ENCODE measurements at places on chromosomes 2 and 18. TPM values are rescaled to one million over a fixed set of nuclear protein-coding genes. Genes with fewer than 3 reads are reported as not detected.

FEV gene
- total RNA-seq, result not detected

AOX1 gene
- 1.1 TPM for total RNA-seq

DNA sequence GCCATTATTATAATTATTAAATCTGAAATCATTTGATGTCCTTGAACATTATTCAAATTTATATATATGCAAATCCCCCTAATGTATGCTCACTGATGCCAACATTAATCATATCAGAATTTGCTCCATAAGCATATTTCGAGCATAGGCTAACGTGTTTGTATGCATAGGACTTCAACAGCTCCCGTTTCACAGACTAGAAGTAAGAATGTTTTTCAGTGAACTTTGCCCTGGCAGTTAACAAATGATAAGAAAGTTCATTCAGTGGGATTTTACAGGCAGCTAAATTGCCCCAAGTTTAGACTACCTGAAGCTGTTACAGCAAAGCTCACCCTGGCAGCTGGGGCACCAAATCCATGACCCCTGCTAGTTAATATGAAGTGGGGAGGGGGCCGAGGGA is 272.0 kb downstream of the LNPK start:
- no peaks in the 10 kb centered on the region for H3K36me3 ChIP-seq
- H3K27me3 ChIP-seq, result peaks cover 1% of the 10 kb centered on the region
- H3K4me3 ChIP-seq, result no peak overlapping the region
- no peak overlapping the region for H3K27ac ChIP-seq
- H3K4me1 ChIP-seq, result no peaks in the 10 kb centered on the region
- no peak for DNase-seq

- no peak overlapping the region for H3K4me3 ChIP-seq
- H3K27me3 ChIP-seq, result no peaks in the 10 kb centered on the region
- H3K4me1 ChIP-seq, result no peaks in the 10 kb centered on the region
These were observed 22.8 kb upstream of the SCN7A start for GRCh38 chr2:166516712-166517303.

CCDC141 gene
- 1.3 TPM for total RNA-seq

CRACDL gene
- 0.12 TPM for total RNA-seq

GAREM2 gene
- total RNA-seq, result 1.4 TPM

LIPG gene
- 0.50 TPM for total RNA-seq

DNA sequence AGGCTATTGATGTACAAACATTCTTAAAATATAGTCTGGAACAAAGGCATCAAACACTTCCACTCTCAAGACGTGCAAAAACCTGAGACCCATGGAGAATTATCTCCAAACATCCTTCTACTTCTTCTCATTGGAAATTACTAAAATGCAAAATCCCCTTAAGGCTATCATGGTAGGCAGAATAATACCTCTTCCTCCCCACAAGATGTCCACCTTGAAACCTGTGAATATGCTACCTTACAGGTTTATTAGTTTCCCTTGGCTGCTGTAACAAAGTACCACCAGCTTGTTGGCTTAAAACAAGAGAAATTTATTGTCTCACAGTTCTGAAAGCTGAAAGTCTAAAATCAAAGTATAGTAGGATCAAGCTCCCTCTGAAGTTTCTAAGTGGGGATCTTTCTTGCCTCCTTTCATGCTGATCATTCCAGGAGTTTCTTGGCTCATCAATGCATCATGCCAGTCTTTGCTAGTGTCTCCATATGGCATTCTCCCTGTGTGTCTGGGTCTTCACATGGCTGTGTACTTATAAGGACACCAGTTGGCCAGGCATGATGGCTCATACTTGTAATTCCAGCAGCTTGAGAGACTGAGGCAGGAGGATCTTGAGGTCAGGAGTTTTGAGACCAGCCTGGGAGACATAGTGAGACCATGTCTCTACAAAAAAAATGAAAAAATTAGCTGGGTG is 163.7 kb upstream of the NCK2 start:
- no peak for DNase-seq
- H3K4me1 ChIP-seq, result peaks cover 33% of the 10 kb centered on the region
- H3K27me3 ChIP-seq, result no peaks in the 10 kb centered on the region
- H3K27ac ChIP-seq, result no peak overlapping the region
- no peak overlapping the region for H3K4me3 ChIP-seq
- H3K36me3 ChIP-seq, result no peaks in the 10 kb centered on the region

IWS1 gene
- 57.1 TPM for total RNA-seq

DNA sequence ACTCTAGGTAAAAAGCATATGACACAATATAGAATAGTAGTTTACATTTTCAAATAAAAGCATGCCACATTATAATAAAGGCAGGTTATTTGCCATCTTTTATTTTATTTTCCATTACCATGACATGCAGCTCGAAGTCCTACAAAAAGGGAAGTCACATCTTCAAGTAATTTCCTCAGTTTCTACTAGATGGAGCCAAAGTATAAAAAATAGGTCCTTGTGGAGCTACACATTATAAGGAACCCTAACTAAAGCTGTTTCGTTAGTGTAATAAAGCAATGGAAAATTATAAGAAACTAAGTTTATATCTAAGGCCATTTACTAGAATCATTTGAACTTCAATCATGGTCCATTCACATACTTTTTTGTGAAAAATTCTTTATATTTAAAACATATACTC is 674.5 kb downstream of the KCNJ3 start:
- H3K36me3 ChIP-seq, result no peaks in the 10 kb centered on the region
- no peak overlapping the region for H3K4me3 ChIP-seq
- H3K27ac ChIP-seq, result no peak overlapping the region
- peaks cover 8% of the 10 kb centered on the region for H3K4me1 ChIP-seq

Data from activated CD4-positive, alpha-beta memory T cell treated with anti-CD3 and anti-CD28 coated beads for 36 hours (primary cell).